Bronchial epithelial cell (primary cell): ENCODE measurements at places on chromosomes 2 and 18. TPM values are rescaled to one million over a fixed set of nuclear protein-coding genes. Genes with fewer than 3 reads are reported as not detected.

DNA sequence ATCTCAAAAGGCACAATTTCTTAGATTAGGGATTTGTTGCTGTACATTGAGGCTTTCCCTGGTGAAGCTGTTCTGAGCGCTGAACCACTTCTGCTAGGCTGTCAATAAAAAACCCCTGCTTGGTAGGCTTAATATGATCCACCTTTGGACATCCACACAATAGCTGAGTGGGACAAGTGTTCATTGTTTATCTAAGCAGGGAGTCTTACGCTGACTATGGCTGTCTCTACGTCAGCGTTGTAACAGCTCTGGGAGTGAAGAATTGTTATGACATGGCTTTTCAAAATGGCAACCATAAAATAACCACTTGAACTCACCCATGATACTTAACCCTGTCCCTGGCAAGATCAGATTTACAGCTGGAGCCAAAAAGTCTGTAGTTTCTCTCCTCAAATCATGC lies 111.5 kb upstream of the SULT1C3 start:
- DNase-seq = no peak

DNA sequence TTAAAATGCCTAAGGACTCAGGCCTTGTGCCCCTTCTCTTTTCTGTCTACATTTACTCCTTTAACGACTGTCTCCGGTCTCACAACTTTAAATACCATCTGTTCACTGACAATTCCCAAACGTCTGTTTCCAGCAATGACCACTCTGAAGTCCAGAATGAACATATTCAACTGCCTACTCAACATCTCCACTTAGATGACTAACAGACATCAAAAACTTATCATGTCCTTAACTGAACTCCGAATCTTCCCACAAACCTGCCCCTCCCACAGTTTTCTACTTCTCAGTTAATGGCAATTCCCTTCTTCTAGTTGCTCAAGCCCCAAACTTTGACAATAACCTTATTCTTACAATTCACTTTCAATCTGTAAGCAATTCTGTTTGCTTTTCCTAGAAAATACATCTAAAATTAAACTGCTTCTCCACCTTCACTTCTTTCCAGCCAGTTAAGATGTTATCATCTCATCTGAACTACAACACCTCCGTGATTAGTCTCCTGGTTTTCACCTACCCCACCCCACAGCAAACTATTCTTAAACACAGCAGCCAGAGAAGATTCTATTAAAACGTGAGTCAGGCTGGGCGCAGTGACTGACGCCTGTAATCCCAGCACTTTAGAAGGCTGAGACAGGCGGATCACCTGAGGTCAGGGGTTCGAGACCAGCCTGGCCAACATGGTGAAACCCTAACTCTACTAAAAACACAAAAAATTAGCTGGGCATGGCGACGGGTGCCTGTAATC lies 2.8 kb downstream of the C1D start:
- no peak for DNase-seq

DNA sequence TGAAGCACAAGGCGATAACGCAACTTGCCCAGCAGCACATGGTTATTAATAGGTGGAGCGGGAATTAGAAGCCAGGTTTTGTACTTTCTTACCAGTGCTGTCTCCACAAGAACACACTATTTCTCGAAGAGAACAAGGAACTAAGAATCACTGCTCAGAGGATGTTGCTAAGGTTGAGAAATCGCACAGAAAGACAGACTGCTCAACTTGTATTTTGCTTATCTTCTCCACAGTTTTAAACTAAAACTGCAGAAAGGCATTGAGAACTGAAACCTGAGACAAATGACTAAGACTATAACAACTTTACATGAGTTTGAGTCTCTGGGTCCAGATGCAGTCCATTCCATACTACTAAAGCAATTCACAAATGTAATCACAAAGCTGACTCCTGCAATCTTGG lies 6.2 kb downstream of the PRKD3 start:
- peak; percentile 13 for DNase-seq

- DNase-seq = peak; percentile 94
Measured at GRCh38 chr2:102514061-102514785, 41.2 kb downstream of the SLC9A4 start.

GRCh38 chr2:188414411-188414810 lies 122.7 kb downstream of the GULP1 start:
- no peak for DNase-seq

DAW1 gene
- 0.13 and 0.26 TPM in 2 replicates for total RNA-seq

LIPG gene
- total RNA-seq = 9.5 and 11.5 TPM in 2 replicates

GRCh38 chr18:24246143-24246542 lies 107.3 kb downstream of the CABYR start:
- DNase-seq = no peak

GRCh38 chr2:195646424-195646823 lies 10.6 kb upstream of the SLC39A10 start:
- no peak for DNase-seq

DNA sequence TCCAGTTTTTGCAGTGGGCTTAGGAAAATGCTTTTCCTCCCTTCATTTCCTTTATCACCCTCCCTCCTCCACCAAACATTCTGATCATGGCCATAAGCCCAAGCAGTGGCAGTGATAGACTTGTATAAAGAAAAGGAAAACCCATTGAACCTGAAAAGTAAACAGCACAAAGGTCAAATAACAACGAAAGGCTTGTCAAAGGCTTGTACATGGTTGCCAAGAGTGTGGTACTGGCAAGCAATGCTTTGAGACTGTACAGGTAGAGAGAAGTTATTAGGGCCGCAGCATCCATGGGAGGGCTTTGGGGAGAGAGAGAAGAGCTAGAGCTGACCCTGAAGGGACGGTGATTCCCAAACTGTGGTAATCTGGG lies 2.1 kb upstream of the VWA3B start:
- no peak for DNase-seq

DNA sequence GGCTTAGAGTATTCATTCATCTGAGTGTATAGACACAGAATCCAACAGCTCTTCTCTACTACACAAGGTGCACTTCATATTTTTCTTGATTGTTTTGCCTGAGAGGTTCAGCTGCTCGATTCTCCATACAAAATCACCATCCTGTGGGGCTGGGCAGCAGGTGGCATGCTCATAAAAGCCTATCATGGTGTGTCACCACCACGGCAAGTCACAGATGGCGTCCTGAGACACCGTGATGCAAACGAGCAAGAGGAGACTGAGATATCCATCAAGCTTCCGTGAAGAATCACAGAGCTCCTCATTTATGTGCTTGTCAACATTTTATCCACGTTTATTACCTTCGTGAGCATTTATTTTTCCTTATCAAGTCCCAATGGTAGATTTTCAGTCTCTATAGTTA lies 22.4 kb upstream of the NRP2 start:
- no peak for DNase-seq

SMARCAL1 gene
- total RNA-seq = 7.4 and 9.9 TPM in 2 replicates

- no peak for DNase-seq
Measured at GRCh38 chr2:65507102-65508069, 75.0 kb upstream of the SPRED2 start.

- no peak for DNase-seq
Measured at GRCh38 chr2:217017456-217018252, 157.8 kb upstream of the TNP1 start.

VPS4B gene
- 120 and 167 TPM in 2 replicates for total RNA-seq
